ENCODE measurements at places on chromosomes 4 and X.

GRCh38 chr4:12707381-12708175 lies 776.6 kb downstream of the RAB28 start:
- no peak for DNase-seq

- DNase-seq, result no peak
Observed at GRCh38 chr4:168101026-168101425, 8.7 kb downstream of the ANXA10 start.

- no peak for DNase-seq
Observed at GRCh38 chr4:138565576-138565975, 323.4 kb upstream of the SLC7A11 start.

DNA sequence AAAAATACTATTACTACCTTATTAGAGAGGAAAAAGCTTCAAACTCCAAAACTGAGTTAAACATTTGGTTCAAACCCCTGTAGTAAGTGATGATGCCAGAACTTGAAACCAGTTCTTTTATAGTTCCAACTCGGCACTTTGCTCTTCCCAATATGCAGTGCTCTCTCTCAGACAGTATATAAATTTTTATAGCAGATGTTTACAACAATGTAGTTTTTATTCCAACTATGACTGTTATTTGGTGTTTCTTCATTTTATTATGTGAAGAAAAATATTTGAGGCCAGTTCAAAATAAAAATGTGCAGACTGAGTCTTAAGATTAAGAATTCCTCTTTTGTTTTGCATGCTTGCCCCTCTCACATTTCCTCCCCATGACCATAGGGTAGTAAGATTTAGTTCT lies 2.9 kb upstream of the PPP4R3C start:
- no peak for DNase-seq

DNA sequence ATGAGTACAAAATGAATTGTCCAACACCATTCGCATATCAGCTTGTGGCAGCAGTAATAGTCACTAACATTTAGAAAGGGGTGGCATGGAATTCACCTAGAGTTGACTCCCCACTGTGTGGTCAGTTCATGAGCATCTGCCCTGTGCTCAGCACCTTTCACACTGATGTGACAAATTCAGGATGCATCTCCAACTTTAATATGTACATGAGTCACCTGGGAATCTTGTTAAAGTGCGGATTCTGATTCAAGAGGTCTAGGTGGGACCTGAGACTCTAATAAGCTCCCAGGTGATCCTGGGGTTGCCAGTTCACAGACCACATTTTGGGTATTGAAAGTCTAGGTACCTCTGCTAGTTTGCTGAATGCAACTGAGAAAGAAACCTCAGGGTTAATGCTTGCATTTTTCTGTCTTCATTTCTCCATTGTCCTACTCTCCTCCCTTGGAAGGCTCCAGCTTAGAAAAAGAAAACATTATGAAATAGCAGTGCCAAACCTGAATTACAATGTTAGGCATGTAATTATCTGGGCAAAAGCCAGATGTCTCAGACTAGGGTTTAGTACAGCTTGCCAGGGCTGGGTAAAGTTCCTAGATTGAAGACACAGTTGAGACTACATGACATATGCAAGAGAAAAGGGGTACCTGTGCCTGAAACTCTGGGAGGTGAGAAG lies 32.7 kb downstream of the TMSB4X start:
- no peak for DNase-seq

- no peak for DNase-seq
Observed at GRCh38 chr4:11650801-11651596, 222.3 kb upstream of the HS3ST1 start.

DNA sequence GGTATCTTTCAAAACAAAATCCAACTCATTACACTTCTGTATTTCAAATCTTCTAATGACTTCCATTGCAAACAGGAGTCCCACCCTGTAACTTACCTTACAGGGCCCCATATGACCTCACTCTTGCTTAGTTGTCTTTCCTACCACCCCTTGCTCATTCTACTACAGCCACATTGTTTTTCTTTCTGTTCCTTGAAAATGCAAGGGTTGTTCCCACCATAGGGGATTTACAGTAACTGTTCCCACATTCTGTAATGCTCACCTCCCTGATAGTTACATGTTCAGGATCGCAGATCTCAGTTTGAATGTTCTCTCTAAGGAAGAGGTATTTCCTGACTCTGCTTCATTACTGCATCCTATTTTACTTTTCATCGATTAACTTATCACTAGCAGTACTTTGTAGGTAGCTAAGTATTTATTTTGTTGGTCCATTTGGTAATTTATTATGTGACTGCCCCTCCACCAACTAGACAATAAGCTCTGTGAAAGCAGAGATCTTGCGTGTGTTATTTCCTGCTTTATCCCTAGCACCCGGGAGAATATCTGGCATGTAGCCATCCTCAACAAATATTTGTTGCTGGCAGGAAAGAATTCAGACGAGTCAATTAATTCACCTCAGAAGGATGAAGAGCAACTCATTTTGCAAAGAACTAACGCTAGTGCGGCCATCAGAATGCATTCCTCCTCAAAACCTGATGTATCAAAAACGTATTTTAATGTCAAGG lies 21.4 kb downstream of the MAOB start:
- DNase-seq, result no peak

- peak; percentile 93 for DNase-seq
Observed at GRCh38 chr4:151563194-151563593, 154.2 kb downstream of the FHIP1A start.

DNA sequence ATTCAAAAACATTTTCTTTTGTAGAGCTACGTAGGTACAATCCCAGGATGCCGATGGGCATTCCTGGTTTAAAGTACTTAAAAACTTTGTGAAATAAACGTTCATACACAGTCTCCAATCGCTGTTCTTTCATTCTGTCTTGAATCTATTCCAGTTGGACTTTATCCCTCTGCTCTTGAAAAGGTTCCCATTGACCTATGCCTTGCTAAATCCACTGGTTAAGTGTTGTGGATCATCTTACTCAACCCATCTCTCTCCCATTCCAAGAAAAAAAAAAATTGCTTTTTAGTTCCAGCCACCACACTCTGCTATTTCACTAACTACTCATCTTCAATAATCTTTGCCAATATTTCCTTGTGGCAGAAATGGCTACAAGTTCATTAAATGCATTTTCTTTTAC lies 542.3 kb upstream of the GRIA3 start:
- DNase-seq, result no peak

GRCh38 chrX:153381684-153382532 lies 19.2 kb downstream of the PNMA6E start:
- peak; percentile 37 for DNase-seq

GRCh38 chr4:37890801-37891259 lies at the start of gene TBC1D1:
TSS of gene TBC1D1 (plus strand) at chr4:37891084. CDS start at chr4:37902096, 11,012 bp downstream.
- DNase-seq, result no peak

DNA sequence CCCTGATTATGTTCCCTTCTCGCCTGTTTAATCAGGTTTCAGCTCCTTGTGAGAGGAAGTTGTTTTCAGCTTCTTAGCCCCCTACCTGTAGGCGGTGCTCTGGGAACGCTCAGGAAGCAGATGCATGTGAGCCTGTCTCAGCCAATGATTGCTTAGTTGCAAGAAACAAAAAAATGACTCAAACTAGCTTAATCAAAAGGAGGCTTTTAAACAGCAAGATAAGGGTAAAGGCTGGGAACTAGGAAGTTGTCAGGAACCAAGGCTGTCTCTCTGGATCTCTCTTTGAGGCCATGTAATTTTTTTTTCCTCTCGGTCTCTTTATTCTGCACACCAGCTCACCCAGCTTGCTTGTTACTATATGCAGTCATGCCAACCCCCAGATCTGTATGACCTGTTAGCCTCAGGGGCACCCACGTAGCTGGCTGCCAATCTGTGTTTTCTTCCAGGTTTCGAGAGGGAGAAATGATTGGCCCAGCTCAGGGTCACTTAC lies 109.1 kb downstream of the PTTG2 start:
- no peak for DNase-seq

DNA sequence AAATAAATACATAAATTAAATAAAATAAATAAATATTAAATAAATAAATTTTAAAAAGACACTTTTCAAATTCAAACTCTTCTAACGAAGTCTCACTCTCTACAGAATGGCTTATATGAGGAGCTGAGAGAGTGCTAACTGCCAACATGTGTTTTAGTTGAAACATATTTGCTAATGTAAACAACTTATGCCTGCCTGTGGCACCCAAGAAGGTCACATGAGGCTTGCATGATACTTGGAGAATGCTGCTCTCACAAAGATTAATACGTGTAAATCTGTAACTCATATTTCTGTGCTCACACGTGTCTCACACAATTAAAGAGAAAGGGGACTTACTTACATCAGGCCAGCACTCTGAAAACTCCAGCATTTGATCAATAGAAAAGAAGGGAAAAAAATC lies 43.2 kb upstream of the PITX2 start:
- no peak for DNase-seq

GRCh38 chr4:100690812-100691211 lies 173.0 kb upstream of the EMCN start:
- no peak for DNase-seq

- DNase-seq, result no peak
Observed at GRCh38 chr4:179563741-179564140, 2121.5 kb upstream of the AGA start.

DNA sequence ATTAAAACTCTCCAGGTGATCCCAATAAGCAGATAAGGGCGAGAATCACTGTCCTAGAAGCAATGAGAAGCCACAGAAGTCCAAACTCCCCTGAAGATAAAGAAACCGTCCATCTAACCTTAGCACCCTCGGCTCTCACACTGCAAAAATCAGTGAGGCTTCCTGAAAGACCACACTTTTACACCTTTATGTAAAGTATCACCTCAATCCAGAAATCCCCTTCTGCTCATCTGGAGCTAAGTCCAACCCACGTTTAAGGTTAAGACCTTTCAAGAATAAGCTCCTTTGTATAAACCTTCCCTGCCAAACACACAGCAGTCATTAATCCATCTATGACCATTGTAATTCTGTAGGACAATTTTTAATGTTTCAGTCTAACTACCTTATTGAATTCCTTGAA lies 41.7 kb downstream of the LIN54 start:
- no peak for DNase-seq

DNA sequence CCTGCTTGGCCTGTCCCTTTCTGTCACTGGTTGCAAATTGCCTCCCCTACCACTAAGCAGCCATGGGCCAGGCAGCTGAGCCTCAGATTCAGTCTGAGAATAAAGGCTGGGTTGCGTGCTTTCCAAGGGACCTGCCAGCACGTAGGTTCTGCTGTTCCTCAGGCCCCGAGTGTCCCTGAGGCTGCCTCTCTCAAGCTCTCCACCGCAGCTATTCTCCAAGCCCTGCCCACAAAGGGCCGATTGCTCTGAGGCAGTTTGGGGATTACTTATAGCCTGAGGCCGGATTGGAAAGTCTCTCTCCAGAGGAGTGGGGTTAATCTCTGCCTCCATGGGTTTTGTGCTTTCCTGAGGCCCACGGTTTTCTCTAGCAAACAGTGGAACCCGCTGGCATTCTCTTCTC lies 590.7 kb downstream of the BCOR start:
- DNase-seq, result no peak

DNA sequence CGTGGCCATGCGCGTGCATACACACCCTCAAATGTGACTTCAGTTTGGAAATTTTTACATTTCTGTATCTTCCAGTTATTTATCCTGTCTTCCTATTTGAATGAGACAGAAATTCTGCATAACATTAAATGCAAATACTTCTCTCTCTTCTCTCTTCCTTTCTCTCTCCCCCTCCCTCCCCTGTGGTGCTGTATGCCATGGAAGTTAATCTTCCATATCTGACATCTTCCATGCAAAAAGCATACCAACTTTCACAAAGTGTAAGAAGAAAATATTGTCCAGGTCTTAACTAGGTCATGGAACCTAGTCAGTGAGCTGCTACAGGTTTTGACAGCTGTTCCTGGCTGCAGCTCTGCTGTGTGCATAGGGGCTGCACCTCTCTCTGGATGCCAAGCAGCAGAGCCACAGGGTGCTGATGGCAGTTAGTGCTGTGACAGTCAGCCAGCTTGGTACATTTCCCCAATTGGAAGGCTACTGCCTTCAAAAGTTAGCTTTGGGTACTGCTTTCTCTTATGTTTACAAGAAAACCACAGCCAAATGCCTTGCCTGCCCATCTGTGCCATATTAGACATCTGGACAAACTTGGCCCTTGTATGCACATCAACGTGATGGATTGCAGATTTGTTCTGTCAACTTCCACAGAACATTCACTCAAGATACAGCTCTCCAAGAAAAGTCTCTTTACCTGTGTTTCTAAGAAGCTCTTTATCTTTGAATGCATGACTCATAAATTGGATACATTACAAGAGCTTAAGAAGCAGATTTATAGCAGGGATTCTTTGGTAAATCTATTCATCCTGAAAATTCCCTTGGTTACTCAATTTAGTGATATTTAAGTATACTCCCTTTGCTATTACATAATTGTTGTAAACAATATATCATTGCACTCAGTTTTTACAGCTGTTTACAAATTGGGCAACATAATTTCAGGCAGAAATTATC lies 623.8 kb downstream of the EPHA5 start:
- peak; percentile 5 for DNase-seq

DNA sequence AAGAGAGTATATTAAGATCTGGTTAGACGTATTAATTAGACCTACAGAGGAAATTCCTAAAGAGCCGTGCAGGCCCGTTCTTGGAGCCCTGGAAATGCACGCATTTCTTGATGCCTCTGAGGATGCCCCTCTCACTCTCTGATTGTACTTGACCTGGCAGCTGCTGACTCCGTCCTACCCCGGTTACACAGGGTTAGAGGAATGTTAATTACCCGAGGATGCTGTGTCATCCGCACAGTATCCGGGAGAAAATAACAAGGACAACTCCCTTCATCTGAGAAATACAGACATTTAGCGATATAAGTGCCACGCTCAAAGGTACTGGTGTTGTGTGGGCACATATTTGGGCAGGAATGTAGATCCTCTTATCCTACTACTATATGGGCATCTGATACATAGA lies 404.6 kb upstream of the FAT1 start:
- no peak for DNase-seq

- no peak for DNase-seq
Observed at GRCh38 chr4:54254116-54254914, 25.2 kb downstream of the PDGFRA start.

DNA sequence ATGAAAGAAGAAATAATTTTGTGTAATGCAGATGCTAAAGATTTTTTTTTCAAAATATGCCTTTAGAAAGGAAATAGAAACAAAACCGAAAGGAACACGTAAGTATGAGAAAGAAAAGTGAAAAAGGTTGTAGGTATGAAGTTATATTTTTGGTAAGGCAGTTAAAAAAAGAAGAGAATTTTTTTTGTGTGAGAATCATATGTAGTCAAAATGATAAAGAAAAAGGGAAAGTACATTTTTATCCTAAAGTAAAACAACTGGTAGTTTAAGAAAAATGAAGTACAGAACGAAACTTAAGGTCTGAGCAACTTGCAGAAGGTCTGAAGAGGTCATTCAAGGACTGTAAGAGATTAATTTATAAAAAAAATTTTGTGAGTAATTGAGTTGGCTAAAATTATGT lies 164.0 kb upstream of the TRAM1L1 start:
- no peak for DNase-seq

- peak; percentile 96 for DNase-seq
Observed at GRCh38 chr4:185384930-185385331, 10.8 kb downstream of the LRP2BP start.

GRCh38 chrX:120647127-120647526 lies 17.3 kb upstream of the C1GALT1C1 start:
- DNase-seq, result no peak

GRCh38 chr4:14568351-14568750 lies 433.9 kb upstream of the CPEB2 start:
- DNase-seq, result no peak

- peak; percentile 15 for DNase-seq
Observed at GRCh38 chr4:88070031-88070430, 62.6 kb downstream of the PKD2 start.

Data from Jurkat, Clone E6-1 (cell line).